NCI-H2081 treated with DMSO at 0.1 percent for 48 hours (cell line): ENCODE measurements at places on chromosomes 12 and 14.

DNA sequence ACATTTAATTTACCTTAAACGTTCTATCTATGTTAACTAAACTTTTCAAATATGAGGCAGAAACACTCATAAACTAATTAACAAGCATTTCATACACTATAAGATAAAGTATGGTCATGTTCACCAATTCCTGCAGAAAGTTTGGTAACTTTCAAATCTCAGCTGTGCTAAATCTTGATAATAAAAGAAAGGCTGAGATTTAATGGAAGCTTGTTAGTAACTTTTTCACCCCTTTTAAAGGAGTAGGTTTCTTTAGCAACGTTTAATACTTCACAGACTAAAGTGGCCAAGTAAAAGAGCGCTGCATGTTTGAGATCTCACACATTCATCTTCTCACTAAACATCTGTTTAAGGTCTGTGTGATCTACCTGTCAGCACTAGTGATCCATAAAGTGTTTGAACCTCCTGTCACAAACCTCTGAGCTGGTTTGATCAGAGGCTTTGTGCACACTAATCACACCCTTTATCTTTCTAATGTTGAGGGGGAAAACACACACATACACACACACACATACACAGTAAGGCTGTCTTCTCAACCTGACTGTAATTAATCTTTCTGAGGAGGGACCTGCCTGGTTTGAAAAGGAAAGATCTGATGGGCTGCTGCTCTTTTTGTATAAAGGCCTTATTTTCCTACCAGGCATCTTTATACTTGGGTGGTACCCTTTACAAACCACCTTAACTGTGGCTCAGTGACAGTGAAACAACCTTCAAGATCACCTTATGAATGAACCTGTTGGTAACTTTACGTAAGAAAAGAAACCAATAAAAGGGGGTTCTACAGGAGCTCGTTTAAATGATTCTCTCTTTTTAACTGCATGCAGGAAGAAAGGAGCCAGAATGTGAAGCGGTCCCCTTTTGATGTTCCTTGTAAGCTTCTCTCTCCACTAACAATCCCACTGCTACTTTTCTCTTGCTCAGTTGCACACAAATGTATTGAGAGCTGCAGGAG is 244.2 kb downstream of the SOX5 start:
- no peak for DNase-seq

- DNase-seq: no peak
Observed at GRCh38 chr12:12123036-12123604, 52.4 kb downstream of the BCL2L14 start.

DNA sequence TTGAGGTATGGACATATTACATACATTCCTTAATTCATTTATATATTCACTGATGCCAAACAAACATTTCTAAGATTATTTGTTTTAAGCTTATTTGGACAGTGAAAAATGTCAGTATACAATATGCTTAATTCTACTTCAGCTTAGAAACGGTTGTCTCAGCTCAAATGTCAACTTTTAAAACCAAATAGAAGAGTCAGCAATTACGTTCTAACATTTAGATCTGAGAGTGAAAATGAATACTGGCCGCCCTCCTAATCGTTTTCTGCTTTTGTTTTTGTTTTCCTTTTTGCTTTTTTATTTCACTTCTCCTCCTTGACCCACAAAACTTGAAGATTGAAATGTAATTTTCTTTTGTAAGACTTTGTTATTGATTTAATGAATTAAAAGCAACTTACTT is 19.7 kb upstream of the RERG start:
- DNase-seq: no peak

DNA sequence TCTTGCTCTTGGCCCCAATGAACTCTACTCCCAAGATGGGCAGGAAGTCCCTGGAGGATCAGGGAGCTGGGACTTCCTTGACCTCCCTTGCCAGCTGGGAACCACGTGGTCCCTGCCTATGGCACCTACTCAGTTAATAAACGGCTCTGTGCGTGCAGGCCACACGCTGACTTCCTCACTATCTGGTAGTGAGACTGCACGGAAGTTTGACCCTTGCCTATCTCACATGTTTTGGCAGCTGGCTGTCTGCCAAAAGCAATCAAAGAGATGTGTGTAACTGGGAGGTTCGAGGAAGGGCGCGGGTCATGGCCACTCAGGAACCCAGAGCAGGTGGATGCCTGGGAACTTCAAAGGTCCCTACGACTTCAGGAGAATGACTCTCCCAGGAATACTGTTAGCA is 57.9 kb downstream of the RFLNA start:
- no peak for DNase-seq

DNA sequence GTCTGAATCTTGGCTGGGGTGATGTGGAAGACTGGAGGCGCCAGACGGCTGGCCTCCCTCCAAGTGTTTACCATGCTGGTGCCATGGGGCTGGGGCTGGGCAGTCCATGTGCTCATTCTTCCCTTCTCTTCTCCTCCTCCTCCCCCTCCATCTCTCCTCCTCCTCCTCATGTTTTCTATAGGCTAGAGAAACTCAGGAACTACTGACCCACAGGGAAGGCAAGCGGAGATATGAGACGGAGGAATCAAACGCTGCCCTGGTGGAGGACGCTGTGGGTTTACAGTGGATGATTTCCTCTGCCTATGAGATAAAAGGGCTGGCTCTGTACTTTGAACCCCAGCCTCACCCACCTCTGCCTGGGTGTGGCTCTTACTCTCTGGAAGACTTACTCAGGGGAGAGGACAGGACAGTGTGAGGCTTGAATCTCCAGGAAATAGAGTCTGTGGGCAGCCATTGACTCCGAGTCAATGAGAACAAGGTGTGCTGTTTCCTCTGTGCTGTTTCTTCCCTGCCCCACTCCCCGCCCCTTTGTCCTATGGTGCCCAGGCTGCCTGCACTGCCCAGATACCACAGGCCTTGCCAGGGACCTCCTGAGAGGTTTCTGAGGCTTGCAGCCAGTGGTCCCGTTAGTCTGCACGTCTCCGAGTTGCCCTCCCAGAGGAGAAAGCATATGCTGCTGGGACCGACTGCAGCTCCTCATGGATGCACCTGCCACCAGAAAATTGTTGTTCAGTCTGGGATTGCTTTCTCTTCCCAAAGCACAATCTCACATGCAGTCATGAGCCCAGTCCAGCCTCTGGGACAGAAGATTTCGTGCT is 132.6 kb upstream of the ARHGAP5 start:
- DNase-seq: no peak

GRCh38 chr14:104395276-104395675 is 184.3 kb upstream of the C14orf180 start:
- no peak for DNase-seq

- no peak for DNase-seq
Observed at GRCh38 chr12:68263366-68263765, 10.0 kb upstream of the IL22 start.
